ENCODE measurements at places on chromosomes 13 and 19.

GRCh38 chr13:112244061-112244460 lies 132.1 kb upstream of the SPACA7 start:
- DNase-seq: no peak

DNA sequence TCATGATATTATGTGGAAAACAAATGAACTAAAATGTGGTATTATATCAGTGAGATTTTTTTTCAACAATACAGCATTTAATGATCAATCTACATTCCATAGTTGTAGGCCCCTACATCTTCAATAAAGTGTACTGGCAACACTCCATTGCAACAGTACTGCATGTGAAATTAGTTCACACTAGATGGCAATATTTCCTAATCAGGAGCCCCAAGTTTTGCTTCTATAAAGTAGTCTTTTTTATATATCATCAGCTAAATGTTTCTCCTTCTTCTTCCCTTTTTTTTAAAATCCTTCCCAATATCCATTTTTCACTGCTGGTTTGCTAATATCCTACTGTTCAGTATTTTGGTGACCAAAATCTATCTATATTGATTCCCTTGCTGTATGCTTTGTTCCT lies 528.3 kb upstream of the ATXN8OS start:
- DNase-seq: no peak

DNA sequence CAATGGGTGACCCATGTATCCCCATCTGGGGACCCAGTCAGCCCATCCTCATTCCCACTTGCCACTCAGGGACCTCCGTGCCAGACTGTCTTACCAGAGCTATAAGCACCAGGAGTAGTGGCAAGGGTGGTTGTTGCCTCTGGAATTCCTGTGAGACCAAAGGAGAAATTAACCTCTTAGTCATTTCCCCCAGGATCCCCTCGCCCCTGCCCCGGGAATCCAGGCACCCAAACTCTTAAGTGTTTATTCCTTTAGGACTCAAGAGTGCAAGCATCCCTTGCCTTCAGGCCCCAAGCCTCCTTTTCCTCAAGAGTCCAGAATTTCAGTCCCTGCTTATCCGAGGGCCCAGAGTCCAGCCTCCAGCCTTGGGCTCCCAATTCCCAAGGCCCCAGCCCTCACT lies 9.2 kb downstream of the NTN5 start:
- DNase-seq: no peak

DNA sequence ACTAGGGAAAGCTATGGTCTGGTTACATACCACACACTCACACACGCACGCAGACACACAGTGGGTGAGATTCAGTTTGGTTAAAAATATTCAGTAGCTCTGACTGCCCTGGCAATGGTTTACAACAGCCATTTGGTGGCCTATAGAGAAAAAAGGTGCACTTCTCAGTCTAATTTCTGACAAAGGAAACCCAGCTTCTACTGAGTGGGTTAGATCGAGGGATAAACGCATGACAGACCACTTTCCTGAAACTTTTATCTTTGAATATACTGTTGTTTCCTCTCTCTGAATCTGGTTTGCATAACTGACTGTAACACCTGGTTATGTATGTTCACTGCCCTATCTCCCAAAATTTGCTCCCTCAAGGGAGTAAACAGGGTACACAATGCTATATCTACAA lies 2.5 kb downstream of the LIG4 start:
- no peak for DNase-seq

DNA sequence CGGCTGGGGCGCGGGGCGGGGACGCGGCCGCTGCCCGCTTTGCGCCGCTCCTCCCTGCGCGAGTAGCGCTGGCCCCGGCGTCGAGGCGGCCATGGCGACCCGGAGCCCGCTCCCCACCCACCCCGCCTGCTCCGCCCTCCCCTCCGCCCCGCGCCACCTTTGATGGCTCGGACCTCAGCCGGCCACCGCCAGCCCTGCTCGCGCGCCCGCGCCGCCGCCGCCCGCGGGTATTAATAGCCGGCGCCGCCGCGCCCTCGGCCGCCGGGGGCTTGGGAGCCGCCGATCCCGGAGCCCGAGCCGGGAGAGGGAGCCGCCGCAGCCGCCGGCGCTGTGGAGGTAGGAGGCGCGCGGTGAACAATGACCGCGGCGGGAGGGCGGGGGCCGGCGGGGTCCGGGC lies 261 bp downstream of the FARP1 start:
- no peak for DNase-seq

DNA sequence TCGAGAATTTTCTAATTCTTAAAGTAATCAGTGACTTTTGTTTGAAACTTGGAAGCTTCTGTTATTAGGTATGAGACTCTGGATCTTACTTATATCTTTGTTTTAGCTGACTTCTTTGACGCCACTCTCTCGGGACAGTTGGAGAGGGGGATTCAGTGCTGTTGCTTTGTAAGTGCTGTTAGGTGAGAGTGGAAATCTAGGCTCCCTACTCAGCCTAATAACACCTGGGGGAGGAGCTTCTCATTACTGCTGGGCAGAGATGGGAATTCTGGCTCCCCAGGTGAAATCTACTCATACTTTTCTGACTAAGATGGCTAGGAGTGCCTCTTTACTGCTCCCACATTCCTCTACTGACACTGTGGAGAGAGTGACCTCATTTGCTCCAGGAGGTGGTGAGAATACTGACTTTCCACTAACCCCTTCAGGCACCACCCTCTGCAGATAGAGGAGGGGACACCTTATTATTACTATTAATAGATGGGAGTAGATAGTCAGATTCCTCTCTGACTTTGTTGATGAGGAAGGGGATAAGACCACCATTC lies 324.9 kb upstream of the SPRY2 start:
- no peak for DNase-seq

- no peak for DNase-seq
These were observed 15.9 kb upstream of the C13orf46 start for GRCh38 chr13:113989585-113990300.

DNA sequence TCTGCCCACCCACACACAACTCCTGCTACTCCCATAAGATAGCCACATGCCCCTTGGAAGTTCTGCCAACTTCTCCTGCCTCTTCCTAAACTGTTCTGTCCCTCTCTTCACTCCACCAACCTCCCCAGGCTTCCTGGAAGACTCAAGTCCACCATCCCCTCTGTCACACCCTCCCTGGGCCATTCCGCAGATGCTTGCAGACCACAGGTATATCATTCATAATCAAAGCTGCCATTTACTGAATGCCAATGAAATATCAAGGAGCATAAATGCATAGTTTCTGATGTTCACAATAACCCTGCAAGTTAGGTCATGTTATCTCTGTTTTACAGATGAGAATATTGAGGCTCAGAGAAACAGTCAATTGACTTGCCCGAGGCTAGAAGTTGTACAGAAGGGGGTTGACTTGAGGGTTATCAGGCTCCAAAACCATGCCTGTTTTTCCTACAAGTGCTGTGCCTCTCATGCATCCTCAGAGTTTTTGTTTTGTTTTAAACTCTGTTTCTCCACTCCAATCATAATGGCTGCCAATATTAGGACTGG lies 135.6 kb downstream of the SLC7A1 start:
- no peak for DNase-seq

GRCh38 chr19:41479757-41480191 lies 36.8 kb downstream of the ERICH4 start:
- no peak for DNase-seq

DNA sequence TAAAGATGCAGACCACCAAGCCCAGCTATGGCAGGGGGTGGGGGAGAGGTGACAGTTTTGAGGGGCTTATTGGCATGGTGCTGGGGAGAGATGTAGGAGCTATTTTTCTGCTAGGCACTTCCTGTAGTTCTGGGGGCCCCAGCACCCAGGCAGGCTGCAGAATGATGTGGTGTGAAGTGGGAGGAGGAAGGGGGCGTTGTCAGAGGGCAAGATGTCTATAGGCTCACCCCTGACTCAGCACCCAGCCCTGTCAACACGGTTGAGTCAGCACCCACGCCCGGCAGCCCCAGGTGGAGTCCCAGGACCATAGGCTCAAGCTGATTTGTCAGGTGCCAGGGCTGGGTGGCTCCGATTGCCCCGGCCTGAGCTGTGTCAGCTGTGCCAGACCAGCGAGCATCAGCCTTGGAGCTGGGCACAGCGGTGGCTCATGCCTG lies 5.8 kb downstream of the KLF2 start:
- DNase-seq: peak; percentile 88

DNA sequence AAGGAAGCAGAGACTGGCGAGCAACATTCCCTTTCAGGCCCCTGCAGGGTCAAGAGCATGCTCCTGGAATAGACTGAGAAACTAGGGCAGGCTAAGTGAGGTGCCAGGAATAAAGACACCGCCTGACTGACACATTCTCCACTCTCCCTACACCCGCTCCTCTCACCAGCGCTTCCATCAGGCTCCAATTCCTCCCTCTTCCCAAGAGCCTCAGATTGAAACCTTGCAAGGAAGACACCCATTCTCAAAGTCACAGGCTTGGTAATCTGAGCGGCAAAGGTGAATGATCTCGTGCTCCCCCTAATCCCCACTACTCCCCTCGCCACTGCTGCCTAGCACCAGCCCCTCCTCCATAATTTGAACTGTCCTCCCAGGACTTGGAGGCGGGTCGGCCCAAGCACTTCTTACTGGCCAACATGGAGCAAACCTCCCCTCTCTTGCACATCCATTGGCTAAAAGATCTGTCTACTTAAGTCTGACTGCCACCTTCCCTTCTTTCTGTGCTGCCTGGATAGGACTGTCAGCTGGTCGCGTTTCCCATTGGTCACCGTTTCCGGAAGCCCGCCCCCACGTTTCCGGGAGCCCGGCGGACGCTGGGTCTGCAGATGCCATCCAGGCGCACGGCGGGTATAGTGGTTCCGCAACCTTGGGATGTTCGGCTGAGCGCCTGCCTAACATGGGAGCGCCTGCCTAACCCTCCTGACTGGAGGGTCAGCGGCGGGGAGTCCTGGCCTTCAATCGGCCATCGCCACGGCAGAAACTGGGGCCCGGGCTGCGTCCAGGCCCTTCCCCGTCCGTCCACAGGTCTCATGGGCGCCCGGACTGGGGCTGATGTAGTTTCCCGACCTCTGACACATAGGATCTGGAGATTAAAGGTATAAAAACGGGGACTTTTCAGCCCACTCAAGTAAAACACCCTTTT lies 33.6 kb downstream of the ZNF383 start:
- DNase-seq: no peak

DNA sequence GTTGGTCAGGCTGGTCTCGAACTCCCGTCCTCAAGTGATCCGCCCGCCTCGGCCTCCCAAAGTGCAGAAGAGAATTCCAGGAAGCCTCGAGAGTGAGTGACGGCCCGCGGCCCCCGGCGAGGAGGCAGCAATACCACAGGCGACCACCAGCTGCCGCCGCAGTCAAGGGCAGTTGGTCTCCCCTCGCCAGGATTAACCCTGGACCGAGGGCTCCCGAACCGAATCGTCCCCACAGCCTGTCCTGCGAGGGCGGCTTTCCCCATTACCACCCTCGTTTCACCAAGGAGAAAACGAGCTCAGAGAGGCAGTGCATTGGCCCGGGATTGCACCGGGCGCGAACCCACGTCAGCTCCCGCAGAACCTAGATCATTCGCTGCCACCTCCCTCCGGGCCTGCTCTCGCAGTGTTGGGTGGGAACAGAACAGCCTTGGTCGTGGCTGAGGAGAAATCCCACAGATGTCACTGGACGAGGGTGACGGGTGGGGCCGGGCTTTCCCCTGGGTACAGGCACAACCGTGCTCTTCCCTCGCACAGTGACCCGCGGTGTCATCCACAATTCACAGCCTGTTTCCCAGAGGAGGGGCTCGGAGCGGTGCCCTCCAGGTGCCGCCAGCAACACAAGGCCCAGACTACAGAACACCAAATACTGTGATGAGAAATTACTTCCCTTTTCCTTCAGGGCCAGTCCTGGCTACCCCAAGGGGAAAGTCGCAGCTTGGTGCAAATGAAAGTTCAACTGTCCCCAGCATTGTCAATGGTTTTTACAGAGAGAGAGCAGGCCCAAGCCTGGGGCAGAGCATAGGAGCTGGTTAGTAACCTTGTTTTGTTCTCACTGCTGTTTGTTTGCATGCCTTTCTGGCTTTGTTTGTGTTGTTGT lies 24.8 kb downstream of the C2CD4C start:
- no peak for DNase-seq

GRCh38 chr13:35016362-35017112 lies 74.5 kb downstream of the NBEA start:
- DNase-seq: no peak

GRCh38 chr13:31223640-31224039 lies 23.9 kb downstream of the B3GLCT start:
- no peak for DNase-seq

GRCh38 chr13:99197117-99197651 lies 3.5 kb upstream of the UBAC2 start:
- DNase-seq: no peak

- no peak for DNase-seq
These were observed 1.0 kb upstream of the CGB7 start for GRCh38 chr19:49058562-49058961.

DNA sequence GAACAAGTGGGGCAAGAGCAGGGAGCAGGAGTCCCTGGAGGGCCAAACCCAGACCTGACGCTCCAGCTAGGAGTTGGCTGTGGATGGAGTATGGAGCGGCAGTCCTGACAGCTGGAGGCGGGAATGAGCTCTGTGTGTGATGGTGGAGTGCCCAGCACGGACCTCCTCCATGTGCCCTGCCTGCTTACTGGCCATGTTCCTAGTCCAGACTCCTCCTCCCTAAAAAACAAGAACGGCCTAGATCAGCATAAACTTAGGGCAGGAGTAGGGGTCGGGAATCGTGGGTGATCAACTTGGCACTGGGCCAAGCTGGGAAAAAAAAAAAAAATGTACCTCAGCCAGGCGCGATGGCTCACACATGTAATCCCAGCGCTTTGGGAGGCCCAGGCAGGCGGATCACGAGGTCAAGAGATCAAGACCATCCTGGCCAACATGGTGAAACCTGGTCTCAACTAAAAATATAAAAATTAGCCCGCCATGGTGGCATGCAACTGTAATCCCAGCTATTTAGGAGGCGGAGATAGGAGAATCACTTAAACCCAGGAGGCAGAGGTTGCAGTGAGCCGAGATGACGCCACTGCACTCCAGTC lies 29.5 kb downstream of the LTBP4 start:
- no peak for DNase-seq

DNA sequence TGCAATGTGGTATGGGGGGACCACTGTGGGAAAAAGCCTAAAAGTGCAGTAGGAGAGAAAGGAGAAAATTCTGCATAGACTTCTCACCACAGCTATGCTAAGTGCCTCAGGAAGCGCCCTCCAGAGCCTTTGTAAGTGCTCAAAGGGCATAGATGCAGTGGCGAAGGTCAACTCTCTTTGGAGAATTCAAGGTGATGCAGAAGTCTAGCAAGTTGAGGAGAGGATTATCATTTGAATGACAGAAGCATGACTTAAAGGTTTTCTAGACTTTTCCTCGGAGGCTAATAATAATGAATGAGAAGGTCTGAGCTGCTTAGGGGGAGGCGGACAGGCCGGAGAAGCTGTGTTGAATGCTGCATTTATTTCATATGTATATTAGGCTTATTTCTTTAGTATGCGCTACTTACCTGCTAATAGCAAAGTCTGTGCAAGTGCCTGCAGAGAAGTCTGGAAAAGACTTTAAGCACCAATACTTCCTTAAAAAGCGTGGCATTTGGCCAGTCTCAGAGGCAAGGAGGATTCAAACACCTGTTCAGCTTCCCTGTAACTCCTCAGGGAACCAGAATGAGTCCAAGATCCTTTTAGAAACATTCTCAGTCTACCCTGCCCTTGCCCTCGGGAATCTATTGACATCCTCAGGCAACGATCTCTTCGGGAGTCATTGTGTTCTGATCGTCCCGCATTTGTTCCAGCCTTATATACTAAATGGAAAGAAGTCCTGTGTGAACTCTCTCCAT lies 56.2 kb downstream of the FLT1 start:
- no peak for DNase-seq

- peak; percentile 61 for DNase-seq
These were observed 43.1 kb downstream of the CYP4F22 start for GRCh38 chr19:15551293-15552004.

- DNase-seq: no peak
These were observed 9.4 kb upstream of the SEMA6B start for GRCh38 chr19:4568886-4569285.

All from activated CD4-positive, alpha-beta T cell treated with anti-CD3 and anti-CD28 coated beads for 1 hour (primary cell).